ENCODE measurements at places on chromosomes 6 and 20. TPM values are rescaled to one million over a fixed set of nuclear protein-coding genes. Genes with fewer than 3 reads are reported as not detected.

GRCh38 chr20:54774426-54774825 lies 299.0 kb downstream of the DOK5 start:
- DNase-seq: no peak

The OVOL2 gene
- 3.1 TPM for total RNA-seq

GRCh38 chr20:57545927-57546662 lies 14.8 kb upstream of the PCK1 start:
- no peak for DNase-seq

The IRF4 gene
- total RNA-seq: 0.21 TPM

DNA sequence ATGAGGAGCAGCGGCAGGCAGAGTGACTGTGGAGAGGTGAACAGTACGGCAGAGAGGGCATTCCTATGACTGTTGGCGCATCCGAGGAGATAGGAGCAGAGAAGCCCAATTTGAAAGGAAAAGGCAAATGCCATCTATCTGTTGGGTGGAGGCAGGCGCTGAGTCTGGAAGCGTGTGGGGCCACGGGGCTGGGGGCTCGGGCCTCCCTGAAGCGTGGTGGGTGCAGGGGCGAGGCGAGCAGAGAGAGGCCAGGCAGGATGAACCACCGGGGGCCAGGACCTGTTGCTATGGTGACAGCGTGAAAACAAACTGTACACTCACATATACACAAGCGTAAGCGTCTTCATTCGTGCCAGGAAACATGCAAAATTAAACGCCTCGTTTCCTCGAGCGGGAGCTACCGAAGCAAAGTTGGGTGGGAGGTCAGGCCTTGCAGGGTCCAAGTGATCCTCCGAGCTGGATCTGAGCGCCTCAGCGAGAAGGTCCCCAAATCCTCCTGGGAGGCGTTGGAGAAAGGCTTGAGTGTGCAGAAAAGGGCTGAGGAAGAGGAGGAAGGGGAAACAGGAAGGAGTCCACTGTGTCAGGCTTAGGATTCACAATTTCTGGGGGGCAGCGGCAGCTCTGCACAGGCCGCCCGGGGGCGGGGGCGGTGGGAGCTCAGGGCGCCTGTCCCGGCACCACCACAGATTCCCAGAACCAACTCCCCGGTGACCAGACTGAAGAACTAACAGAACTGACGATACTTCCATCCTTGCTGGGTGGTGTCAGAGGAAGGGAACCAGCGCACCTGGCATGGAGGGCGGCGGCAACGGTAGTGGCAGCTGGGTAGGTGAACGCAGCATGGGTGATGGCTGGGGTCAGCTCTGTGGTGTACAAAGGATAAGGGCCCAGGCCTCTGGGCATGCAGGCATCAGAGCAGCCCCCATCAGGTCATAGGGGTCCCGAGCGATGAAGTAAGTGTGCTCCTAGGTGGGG lies 68.2 kb downstream of the KHDC1L start:
- no peak for DNase-seq

GRCh38 chr6:119865466-119866350 lies 516.1 kb upstream of the MAN1A1 start:
- DNase-seq: no peak

The C20orf144 gene
- total RNA-seq: not detected

DNA sequence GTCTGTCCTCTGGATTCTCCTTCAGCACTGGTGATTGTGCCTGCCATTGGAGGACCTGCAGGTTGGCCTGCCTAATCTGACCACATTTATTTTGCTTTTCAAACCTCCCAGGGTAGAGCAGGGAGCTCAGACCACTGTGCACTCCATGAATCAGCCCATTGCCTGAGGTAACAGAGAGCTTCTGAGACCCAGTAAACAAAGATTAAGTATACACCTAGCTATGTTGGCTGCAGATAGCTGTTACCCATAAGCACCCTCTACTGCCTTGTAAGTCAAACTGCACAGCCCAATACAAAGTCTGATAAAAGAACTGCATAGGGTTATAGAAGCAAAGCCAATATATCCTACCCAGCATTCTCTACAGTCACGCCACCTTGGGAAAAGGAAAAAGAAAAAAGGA lies 338.7 kb downstream of the HTR1B start:
- DNase-seq: no peak

GRCh38 chr6:153947808-153948447 lies 91.1 kb upstream of the OPRM1 start:
- no peak for DNase-seq

- no peak for DNase-seq
These were observed 43.4 kb downstream of the LYRM4 start for GRCh38 chr6:5217356-5217755.

GRCh38 chr20:57377350-57377749 lies 13.8 kb upstream of the RBM38 start:
- no peak for DNase-seq

GRCh38 chr6:149566410-149567193 lies 427 bp downstream of the GINM1 start:
- no peak for DNase-seq

The PPP1R14C gene
- 37.0 TPM for total RNA-seq

GRCh38 chr6:141165002-141165665 lies 967.6 kb upstream of the GJE1 start:
- DNase-seq: no peak

The GRM1 gene
- total RNA-seq: under 0.01 TPM

DNA sequence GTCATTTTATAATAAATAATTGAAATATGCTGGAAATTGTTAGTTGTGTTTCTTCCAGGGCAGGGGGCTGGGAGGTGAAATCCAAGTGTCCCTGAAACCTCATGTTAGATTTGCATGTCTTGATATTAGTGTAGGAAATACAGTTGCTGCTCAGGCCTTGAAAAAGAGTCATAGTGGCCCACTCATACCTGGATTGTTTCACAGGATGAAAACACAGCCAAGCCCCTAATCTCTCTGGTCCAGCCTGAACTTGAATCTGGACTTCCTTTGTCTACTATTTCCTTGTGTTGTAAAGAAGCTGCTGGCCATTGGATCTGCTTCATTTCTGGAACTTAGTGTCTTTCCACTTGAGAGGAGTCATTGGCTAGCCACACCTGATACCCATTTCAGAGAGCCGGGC lies 108.8 kb upstream of the JARID2 start:
- no peak for DNase-seq

DNA sequence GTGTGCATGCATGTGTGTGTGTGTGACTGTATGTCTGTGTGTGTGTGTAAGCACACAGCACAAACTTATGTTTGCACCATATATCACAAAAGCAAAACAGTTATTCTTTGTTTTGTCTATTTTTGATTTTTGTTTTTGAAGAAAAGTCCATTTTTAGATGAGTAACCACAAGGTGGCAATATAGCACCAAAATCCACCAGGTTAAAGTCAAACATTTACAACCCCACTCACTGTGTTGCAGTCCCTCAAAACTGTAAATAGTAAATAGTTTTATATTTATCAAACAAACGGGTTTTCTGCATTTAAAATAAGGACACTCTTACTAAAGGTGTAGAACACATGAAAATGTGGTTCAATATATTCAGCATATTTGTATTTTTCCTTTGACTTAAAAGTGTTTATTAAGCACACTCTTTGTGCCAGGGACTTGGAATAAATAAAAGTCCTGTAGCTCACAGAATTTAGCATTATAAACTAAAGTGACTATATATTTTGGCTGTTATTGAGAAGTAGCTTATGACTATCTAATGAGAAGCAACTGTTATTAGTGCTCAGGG lies 118.5 kb downstream of the GFRAL start:
- peak; percentile 1 for DNase-seq

DNA sequence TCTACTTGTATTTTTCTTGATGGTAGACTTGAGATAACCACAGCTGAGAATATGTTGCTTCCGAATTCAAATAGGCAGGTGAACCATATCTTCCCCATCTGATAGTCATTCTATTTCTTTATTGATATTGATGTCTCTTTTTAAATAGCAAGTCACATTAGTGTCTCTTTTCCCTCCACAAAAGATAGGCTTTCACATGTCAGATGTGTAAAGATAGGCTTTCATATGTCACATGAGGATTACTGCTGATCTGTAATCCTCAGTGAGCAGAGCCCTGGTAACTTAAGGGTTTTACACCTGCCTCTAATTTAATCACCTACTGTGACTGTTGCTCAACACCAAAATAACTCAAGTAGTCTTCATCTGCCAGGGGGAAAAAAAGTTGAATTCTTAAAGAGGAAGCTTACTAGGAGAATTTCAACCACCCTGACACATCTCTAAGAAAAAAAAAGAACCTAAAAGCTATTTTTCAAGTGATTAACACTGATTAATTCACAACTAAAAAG lies 45.3 kb upstream of the TRDN start:
- no peak for DNase-seq

The USP49 gene
- 1.8 TPM for total RNA-seq

The BTNL2 gene
- total RNA-seq: not detected

- DNase-seq: no peak
These were observed 838.0 kb downstream of the DHX35 start for GRCh38 chr20:39800111-39800510.

The CENPW gene
- total RNA-seq: 5.7 TPM

- no peak for DNase-seq
These were observed 30.9 kb downstream of the KIAA1755 start for GRCh38 chr20:38229376-38230252.

- no peak for DNase-seq
These were observed 177.5 kb upstream of the CST7 start for GRCh38 chr20:24771542-24772061.

DNA sequence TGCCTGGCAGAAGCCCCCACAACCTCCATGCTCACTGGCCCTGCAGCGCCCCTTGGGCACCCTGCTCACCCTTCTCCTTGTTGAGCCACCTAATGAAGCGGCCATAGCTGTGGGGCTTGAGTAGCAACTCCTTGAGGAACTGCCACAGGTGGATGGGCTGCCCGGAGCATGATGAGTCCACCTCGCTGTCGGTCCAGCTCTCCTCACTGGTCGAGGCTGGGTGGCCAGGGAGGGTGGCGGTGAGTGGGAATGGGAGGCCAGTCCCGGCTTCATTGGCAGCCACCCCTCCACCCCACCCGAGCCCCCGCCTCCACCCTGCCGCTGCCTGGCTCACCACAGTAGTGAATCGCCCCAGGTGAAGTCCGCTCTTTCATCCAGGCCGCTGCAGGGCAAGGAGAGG lies 16.9 kb downstream of the SPDEF start:
- DNase-seq: no peak

The PRDM13 gene
- total RNA-seq: not detected

DNA sequence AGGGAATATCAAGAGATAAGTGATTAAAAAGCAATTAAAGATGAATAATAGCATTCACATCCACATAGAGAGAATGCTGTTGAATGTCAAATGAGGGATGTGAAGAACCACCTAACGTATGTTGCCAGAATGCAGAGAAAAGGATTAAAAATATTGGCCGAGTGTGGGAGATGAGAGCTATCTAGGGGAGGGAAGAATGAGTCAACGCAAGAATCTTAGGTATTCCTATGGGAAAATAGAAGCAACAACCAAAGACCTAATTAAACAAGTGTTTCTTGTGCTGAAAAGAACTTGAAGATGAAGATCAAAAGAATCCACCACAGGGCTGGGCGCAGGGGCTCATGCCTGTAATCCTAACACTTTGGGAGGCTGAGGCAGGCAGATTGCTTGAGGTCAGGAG lies 12.2 kb upstream of the RSPH3 start:
- DNase-seq: no peak

All from kidney epithelial cell (primary cell).